8988T (cell line): ENCODE measurements at places on chromosomes 5 and 9.

DNA sequence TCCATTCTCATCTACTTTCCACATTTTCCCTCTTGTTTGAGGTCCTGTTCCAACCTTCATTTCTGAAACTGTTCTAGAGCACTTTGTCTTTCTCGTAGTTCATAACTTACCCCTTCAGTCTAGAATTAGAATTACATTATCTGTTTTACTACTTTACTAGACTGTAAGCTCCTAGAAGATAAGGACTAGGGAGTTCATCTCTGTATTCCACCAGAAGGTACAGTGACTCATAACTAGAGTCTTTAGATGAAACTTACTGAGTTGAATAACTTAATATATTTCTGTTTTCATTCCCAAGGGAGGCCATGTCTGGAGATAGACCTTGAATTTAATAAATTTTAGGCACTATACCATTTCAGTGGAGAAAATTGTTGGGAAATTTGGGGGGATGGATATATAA is 38.7 kb downstream of the G3BP1 start:
- DNase-seq = no peak

DNA sequence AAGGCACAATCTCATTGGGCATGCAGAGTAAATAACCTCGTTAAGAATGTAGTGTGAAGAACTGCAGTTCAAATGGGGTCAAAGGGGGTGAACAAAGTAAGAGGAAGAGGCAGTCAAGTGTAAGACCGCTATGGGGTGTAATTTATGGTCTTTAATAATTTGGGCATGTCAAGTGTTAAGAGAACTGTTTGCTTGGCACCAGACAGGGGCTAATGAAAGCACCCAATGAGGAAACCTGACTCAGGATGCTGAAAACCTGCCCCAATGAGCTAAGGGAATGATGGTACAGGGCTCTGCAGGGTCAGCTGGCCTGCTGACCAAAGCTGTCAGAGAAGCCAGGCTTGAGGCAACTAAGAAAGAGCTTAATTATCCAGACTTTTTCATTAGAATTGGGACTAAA is 368.1 kb downstream of the DTWD2 start:
- DNase-seq = no peak

DNA sequence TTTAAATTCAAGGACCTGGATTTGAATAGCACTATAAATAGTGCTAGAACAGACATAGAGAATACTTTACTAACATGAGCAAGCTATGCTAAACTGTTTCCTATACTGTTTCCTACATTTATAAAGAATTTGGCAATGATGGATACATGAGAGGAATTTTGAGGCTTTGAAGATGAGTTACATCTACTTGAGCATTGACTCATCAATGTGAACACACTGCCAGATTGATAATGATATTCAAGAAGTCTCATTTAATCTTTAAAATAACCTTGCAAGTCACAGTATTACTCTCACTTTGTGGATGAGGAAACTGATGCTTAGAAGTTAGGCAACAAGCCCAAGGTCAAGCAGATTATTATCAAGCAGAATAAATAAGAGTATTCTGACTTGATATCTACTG is 281.9 kb downstream of the DNAH5 start:
- no peak for DNase-seq

DNA sequence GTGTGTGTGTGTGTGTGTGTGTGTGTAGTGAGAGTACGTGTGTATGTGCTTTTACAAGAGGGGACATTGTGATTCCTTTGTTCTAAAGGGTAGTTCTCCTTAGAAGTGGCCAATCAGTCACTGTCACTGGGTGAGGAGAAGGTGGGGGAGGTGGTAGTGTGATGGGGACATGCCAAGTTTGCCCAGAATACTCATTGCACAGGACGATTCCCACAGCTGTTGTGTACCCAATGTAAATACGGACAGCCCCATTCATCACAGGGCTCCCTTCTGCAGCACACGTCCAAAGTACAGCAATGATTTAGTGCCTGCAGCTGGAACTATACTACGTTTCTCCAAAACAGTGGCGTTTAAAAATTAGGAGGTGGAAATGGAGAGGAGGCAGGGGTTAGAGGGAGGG is 287.8 kb downstream of the TLR4 start:
- no peak for DNase-seq

DNA sequence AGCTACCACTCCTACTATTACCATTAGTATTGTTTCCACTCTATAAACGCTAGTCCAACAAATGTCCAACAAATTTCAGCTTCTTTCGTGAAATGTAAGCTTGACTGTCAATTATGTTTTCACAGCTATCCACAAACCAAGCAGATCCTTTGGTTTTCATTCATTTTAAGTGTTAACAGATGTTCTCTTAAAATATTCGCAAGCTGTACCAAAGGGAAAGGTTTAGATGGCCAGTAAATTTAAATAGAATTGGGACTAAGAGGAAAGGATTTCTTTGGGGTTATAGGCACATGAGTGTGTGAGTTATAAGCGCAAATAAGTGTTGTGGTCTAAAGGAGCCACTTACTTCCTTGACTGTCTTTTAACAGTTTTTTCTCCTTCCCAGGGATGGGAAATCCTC is 136.8 kb upstream of the ADRA1B start:
- DNase-seq = no peak

DNA sequence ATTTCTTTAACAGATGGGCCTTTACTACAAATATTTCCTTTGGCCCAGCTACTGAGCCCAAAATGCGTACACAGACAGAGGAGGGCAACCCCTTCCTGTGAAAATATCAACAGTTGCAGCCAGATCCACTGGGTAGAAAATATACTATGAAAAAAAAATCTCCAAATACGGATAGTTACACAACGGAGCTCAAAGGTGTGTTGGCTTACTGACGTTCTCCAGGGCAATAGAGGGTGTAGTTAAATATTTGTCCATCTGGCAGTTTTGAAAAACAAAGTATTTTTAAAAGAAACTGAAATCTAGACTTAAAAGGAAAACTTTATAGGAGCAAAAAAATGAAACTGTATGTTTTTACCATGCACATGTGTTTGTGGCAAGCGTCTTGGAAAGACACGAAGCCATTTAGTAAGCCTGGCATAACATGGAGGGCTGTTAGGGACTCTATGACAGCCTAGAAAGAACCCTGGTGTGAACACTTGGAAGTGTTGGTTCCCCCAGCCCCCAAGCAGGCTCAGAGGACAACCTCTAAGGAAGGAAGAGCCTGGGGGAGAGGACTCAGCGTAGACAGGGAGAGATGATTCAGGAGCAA is 157.8 kb upstream of the TRPM3 start:
- DNase-seq = no peak

DNA sequence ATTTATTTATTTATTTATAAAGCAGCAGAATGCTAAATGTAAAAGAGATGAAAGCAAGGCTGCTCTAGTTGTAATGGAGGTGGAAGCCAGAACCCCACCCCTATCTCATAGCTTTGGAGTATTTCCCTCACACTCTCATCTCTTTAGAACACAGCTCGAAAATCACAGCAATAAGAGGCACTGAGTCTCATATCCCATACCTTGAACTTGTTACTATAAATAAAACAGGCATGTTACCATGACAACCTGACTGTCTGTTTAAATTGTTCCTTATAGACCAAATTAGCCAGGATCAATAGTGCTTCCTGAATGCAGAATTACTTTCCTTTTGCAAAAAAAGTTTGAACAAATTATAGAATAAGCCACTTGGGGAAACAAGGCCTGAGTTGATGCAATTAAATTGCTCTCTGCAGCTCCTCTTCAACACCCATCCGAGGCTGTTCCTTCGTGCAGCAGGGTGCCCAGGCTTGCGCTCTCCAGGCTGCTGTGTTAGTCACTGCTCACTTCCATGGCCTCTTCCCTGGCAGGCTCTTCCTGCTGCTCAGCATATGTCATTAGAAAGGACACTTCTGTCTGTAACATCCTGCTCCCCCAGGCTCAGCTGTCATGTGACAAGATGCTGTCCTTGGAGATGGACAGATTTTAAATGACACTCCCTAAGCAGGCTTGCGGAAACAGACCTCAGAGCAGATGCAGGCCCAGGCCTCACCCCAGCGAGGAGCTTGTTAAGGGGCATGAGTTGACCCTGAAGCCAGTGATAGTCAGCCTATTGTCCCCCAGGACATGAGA is 120.2 kb downstream of the CARTPT start:
- no peak for DNase-seq

- DNase-seq = no peak
Observed at GRCh38 chr5:136330353-136331038, 34.8 kb downstream of the TRPC7 start.

DNA sequence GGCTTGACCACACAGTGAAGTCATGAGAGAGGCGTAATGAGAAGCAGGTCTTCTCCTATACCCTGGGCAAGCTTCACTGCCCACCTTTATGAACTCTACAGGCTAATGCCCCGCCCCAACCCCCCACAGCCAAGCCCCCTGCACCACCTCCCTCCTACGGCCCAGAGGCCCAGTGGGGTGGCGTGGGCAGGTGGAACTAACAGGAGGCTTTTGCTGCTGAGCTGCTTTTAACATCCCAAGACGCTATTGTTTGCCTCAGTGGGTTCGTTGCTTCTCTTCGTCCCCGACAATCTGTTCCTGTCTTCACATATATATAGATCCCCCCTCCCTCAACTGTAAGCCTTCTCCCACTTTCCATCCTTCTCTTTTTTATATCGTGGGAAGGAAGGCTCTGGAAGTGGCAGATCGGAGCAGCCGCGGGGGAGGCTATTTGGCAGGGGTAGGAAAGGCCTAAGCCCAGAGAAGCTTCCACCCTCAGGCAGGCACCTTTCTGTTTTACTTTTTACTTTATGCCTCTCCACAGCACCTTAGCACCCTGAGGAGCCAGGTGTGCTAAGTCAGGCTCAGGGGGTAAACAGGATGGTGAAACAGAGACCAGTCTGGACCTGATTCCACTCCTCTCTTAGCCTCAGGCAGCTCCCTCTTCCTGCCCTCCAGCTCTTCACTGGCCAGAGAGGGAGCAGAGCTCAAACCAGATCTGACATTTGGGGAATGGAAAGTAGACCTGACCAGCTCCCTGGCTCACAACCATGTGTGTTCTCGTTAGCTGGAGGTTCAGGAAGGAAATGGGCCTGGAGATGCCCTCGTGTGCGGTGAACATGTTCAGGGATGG is 26.5 kb downstream of the CD74 start:
- DNase-seq = no peak

DNA sequence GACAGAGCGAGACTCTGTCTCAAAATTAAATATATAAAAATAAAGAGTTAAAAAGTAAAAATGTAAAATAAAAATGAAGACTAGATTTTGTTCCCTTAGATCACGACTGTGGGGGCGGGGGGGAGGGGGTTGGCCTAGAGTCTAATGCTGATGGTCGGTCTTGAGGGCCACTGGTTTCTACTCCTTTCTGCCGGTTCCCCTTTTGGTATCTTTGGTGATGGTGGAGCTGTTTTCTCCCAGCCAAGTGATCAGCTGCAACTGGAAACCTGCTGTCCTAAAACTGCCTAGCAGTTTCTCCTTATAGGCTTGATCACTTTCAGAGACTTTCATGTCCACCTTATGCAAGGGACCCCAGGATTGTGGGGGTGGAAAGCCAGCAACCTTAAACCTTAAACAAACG is 1.1 kb downstream of the SRD5A1 start:
- DNase-seq = no peak

DNA sequence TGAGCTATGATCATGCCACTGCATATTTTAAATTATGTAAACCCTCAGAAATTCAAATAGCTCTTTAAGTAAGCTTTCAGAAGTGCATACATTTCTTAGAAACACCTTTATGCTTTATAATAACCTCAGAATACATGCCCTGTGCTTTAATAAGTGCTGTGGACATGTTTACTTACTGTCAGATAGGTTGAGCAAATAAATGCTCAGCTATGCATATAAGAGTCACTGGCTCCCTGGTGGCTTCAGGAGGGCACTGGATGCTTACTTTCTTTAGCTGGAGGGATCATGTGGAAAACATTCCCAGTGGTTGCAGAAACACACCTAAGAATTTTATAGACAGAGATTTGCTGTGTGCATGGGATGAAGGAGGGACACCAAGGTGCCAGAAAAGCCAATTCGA is 74.4 kb downstream of the PDE6A start:
- DNase-seq = no peak

GRCh38 chr5:150044329-150044681 is 42.0 kb downstream of the CSF1R start:
- no peak for DNase-seq

GRCh38 chr5:149765932-149766331 is 35.8 kb downstream of the PPARGC1B start:
- DNase-seq = no peak

DNA sequence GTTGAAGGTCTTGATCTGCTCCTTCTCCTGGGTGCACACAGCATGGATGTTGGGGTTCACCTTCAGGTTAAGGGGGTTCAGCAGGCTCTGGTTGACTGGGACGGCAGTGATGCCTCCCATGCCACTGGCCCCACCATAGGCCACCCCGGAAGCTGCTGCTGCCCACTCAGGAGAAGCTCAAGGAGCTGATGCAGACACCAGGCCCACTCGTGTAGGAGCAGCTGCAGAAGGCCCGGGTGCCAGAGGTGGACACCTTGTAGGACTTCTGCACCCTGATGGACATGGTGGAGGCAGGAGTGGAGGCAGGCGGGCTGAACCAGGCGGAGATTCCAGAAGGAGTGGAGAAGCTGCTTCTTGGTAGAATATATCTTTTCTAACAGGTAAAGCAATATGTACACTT is 171.2 kb downstream of the PPP2R2B start:
- no peak for DNase-seq

DNA sequence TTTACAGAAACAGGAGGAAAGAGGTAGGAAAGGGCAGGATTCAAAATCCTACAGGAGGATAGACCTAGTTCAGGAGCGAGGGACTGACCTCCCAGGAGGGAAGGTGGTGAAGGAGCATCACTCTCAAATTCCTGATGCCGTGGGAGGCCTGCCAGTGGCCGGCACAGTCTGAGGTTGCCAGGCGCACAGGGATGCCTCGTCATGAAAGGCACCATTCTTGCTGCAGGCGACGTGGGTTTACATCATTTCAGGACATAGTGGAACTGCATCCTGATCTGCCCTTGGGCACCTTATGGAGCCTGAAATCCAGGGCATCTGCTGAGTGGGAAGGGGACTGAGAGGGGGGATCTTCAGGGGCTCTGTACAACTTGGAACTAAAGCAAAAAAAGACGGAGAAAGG is 163.2 kb upstream of the S1PR3 start:
- no peak for DNase-seq

DNA sequence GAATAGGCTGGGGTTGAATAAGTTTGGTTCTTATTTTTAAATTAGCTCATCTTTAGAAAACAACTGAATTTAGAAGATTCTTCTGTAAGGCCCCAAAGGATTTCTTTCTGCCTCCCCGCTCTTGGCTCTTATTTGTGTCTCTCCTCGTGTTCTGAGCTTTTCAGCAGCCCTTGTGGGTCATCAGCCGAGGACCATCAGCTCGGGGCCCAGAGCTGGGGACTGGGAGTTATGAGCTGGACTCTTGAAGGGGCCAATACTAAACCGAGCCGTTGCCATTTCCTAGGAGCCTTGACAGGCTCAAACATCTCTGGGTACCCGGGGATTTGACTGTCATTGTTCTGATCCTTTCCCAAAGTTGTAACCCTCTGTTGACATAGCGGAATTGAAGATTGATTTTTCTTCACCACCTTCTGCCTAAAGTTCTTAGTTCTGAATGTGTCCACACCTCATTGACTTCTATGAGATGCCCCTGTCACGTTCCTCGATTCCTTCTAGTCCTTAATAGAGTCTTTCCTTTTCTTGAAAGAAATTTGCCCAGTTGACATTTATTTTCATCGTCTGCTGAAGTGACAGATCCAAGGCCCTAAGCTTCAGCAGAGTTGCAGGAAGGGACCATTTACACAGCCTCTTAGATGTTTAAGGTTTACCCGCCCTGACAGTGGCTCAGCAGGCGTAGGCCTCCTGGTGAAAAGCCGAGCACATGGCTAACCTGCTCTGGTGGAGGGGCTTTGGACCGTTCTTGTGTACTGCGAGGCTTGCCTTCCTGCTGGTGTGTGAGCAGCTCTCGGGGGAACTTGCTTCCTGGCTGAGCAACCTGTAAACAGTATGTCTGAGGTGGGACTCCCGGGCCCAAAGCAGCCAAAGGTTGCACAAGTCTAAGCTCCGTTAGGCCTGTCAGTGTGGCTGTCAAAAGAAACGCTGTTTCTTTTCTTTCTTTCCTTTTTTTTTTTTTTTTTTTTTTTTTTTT is 24.0 kb downstream of the ABL1 start:
- no peak for DNase-seq
